NCI-H446 (cell line): ENCODE measurements at places on chromosomes 6 and 20.

DNA sequence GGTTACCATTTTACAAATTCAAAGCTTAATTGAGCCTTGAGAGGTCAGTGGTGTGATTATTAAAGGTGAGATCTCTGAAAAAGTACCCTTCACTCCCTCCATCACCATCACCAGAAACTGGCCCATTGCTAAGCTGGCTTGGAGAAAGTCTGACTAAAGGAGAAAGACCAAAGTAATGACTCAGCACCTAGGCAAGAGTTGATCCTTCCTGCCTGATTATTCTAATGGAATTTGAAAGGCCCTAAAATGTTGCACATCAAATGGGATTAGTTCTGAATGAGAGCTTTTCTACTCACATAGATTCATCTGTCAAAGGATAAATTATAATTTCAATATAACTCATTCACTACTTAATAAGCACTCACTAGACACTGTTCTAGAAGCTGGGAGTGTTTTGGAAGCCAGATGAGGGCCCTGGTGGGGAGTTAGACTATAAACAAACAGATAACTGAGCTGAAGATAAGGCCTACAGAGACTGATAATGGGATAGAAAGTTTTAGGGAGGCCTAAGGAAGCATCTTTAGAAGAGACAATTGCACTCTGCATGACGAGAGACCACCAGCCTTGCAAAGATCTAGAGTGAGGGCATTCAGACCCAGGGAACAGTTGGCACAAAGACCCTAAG lies 366.7 kb downstream of the SYNE1 start:
- DNase-seq: no peak

DNA sequence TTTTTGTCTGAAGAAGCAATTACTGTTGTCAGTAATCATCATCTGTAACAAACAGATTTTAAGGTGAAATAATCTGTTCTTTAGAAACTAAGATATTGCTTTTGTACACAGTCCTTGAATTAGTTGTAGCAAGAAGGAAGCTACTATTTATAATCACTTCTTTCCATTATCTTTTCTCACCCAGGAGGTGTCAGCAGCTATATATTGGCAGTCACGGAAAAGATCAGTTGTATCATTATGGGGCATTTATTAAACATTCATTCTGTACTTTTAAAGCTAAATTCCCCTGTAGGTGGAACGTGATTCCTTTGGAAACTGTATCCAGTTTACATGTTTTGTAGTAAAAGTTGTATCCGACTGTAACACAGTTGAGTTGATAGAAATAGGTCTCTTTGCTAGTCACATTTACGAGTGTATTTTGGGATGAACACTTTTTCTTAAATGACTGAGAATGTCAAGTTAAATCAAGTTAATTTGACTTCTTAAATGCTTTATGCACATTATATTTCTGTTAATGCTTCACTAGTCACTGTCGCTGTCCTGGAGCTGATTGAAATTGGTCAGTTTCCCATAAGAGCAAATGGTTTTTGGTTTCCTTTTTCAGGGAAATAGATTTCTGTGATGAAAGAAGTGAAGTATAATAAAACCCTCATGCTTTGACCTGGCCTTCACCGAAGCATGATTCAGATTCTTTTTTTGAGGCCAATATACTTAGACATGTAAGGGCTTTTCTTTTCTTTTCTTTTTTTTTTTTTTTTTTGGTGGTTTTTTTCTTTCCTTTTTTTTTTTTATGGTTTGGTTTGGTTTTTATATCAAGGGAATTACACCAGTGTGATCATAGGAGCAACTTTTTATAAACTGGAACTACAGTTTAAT lies 5.1 kb downstream of the QKI start:
- no peak for DNase-seq

- DNase-seq: no peak
These were observed 778 bp downstream of the PSMG4 start for GRCh38 chr6:3259491-3259958.

- DNase-seq: no peak
These were observed 329.8 kb upstream of the SOX4 start for GRCh38 chr6:21263531-21264287.

DNA sequence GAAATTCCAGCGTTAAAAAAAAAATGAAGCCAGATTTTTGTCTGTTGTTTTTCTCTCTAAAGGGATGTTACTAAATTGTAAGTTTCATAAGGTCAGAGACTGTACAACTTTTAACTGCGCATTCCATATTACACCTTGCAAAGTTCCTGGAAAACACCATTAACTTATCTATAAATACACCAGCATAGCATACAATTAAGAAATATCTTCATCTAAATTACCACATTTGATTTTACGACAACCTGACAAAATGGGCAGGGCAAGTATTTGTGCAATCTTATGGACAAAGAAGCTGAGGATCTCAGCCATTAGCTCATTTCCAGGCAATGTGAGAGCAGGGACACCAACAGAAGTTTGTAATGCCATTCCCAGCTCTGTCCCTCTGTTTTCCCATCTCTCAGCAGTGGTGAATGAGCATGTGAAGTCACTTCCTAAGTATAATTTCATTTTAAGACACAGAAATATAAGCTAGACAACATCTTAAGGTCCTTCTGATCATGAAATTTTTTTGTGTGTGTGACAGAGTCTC lies 12.9 kb upstream of the GCM1 start:
- no peak for DNase-seq

GRCh38 chr20:23550227-23550626 lies 18.1 kb downstream of the CST9L start:
- no peak for DNase-seq

DNA sequence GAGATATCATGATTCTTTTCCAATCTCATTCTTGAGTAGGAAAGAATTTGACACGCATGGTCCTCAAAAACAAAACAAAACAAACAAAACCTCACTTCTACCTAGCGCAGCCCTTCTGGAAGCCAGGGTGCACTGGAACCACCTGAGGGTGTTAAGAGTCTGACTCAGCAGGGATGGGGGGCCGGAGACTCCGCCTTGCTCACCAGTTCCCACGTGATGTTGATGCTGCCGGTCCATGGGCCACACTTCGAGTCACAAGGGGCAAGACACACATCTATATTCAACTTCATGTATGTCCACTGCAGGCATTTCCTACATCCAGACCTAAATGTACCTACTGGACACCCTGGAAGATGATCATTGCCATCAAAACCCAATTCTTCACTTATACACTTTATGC lies 30.4 kb downstream of the BFSP1 start:
- DNase-seq: no peak

DNA sequence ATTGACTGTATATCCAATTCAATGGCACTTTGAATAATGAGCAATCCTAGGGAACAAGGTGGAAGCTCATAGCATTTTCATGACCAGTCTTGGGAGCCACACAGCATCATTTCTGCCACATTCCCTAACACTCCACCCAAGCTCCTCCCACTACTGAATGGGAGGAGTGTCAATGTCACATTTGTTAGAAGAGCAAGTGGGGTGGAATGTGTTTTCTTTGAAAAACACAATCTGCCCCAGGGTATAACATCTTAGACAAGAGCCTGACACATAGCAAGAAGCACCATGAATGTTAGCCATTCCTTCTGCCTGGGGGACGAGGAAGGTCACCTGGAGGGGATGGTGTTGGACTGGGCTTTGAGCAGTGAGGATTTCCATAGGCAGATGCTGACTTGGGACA lies 258.3 kb upstream of the PMEPA1 start:
- DNase-seq: no peak
